Stimulated activated CD8-positive, alpha-beta memory T cell treated with anti-CD3 and anti-CD28 coated beads, Interleukin-15, amount 100 ng/mL, for 24 hours (primary cell): ENCODE measurements at places on chromosomes 12 and 14.

- DNase-seq = no peak
Measured at GRCh38 chr14:92492258-92492657, 21.3 kb upstream of the RIN3 start.

DNA sequence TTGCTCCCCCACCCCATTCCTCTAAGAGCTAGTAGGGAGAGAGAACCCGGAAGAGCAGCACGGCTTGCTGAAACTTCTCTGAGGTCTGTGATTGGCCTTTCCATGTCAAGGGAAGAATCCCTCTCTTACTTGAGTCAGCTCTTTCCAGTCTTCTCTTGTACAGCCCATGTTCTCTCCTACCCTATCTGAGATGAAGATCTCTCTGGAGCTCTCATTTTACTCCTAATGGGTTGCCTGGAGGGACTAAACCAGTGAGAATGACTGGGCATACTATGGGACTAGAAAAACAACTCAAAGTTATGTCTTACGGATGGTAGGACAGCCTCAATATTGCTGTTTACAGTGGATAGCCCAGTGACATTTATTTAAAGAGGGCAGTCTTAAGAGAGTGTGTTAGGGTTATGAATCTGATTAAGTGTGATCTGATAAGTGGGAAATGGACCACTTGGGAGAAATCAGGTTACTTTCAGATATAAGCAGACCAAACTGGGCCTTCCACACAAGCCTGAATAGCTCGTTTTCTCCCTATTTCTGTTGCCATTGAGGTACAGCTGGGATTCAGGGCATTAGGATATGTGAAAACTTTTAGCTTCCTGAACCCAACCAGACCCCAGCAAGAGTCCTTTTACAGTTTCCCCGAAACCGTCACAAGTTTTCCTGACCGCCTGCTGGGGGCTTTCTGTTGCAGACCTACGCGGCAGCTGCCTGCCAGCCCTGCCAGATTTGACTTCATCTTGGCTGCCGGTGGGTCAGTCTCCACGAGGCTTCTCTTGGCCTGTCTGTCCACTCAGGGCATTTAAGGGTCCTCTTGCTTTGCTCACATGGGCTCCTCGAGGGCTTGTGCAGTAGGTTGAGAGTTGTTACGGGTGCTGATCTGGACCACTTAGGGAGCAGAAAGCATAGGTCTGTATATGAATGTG is 16.9 kb downstream of the ETV6 start:
- no peak for DNase-seq

DNA sequence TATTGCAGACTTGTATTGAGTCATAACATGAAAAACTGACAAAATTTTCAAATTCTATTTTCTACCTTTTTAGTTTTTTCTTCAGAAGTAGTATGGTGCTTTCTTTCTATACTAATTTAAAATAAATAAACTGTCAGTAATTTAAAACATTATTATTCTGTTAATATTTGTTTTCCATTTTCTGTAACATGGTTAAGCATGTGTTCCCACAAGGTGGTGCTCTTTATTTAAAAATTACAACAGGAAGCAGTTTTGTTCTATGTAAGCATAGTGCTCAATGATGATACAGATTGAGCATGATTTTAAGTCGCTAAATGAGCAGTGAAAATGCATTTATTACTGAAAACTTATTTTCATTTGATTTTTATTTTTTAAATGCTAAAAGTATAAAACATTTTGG is 114.6 kb downstream of the PPFIA2 start:
- no peak for DNase-seq

GRCh38 chr12:64674367-64674922 is 64.2 kb downstream of the RASSF3 start:
- no peak for DNase-seq

DNA sequence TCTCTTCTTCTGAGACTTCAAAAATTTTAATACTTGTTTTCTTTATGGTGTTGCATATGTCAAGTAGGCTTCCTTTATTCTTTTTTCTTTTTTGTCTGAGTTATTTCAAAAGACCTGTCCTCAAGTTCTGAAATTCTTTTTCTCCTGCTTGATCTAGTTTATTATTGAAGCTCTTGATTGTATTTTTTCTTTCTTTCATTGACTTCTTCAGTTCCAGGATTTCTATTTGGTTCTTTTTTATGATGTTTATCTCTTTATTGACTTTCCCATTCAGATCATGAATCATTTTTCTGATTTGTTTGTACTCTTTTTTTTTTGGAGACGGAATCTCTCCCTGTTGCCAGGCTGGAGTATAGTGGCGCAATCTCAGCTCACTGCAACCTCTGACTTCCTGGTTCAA is 34.1 kb downstream of the IFT43 start:
- DNase-seq = no peak

GRCh38 chr14:36684946-36685345 is 23.3 kb downstream of the PAX9 start:
- DNase-seq = no peak

DNA sequence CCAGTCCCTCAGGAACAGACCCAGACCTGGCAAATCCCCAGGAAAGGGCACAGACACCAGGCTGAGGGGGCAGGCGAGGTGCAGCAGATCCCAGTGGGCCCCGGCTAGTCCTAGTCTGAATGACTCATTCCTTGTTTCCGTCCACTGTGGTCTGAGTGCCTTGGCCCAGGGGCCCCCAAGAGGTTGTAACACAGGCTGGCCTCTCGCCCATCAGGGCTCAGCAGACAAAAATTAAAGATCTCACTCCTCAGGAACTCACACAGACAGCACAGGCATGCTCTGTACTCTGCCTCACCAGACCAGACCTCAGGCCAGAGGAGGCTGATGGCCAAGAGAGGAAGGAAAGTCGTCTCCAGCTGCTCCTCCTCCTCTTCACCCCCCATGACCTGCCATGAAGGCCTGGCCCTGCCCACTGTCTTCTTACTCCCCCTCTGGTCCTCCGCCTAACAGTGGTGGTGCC is 7.7 kb upstream of the LTBP2 start:
- no peak for DNase-seq

DNA sequence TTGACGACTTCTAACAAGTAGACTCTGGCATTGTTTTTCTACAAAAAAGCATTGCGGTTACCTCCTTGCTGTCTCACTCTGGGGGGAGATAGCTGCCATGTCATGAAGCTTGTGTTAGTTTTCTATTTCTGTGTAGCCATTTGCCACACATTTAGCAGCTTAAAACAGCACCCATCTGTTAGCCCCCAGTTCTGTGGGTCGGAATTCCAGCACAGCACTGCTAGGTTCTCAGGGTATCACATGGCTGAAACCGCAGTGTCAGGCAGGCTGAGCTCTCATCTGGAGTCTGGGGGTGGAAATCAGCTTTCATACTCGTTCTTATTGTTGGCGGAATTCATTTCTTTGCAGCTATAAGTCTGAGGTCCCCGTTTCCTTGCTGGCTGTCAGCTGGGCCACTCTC is 19.9 kb upstream of the STXBP6 start:
- DNase-seq = no peak

- no peak for DNase-seq
Measured at GRCh38 chr12:100295764-100296555, 29.0 kb downstream of the SCYL2 start.

DNA sequence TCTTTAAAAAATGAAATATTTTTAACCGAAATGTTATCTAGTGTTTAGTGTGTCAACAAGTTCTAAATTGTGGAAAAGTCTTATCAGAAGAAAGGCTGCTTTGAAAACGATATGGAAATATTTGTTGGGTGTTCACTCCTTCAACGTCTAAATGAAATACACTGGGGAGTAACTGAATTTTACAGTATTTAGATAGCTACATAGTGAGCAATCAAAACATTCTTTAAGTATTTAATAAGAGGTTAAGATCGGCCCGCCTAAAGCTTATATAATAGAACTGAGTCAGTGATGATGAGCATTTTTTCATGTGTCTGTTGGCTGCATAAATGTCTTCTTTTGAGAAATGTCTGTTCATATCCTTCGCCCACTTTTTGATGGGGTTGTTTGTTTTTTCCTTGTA is 228.3 kb downstream of the RAD51B start:
- DNase-seq = no peak

GRCh38 chr12:132456944-132457495 is 32.9 kb upstream of the FBRSL1 start:
- no peak for DNase-seq

DNA sequence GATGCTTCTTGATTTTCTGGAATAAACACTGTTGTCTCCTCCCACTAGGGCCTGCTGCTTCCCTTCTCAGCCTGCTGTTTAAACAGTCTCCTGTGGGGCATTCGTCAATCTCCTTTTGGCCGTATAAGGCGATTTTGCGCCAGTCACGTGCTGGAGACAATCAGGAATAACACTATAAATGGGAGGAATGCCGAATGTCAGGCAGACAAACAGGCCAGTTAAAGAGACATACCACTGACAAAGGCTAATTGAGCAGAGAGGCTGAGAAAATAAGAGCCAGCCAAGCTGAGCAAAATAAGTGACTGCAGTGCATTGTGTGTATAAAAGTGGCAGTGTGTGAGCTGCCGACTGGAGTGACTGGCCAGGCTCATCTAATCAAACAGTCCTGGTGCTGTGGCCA is 23.3 kb downstream of the DMAC2L start:
- no peak for DNase-seq

DNA sequence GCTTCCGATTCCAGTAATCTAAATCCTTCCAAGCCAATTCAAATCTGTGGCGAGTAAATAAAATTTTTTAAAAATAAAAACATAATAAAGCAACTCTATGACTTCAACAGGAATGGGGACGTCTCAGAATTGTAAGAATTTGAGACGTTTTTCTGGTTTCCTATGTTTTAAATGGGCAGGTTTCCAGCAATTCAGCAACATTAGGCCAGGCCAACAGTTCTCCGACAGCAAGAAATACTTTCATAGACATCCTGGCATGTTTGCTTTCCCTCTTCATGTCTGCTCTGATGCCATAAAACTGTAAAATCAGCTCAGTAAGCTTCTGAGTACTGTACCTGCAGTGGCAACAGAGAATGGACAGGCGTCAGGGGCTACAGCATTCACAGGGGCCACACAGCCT is 35.8 kb upstream of the DICER1 start:
- no peak for DNase-seq

GRCh38 chr12:61137677-61138414 is 1122.4 kb upstream of the USP15 start:
- DNase-seq = no peak

DNA sequence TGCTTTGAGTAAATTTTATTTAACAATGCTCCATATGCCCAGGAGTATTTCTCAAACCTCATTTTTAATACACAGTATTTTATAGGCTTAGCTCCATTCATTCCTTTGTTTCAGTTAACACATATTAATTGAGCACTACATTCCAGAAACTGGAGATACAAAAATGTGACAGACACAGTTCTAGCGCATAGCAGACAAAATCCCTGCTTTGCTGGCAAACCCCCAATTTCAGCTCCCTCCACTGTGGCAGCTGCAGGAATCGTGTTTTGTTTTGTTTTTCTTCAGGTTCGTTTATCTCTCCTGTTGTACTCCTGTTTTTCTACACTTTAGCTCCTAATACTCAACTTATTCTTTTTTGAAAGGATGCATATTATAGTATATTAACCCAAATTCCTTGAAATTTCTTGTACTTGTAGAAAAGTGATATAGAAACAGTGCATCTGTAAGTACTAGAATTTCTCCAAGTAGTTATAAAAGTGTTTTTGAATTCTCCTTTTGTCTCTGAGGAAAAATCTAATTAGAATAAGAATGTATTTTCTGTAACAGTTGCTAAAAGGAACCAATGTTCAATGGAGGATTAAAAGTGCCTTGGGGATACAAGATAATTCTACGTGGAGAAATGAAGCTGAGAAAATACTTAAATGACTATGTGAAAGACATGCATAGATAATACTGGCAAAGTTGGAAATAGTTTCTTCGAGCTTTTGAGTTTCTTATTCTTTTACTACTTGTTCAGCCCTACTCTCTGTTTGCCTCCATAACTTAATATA is 6.4 kb upstream of the RAB21 start:
- no peak for DNase-seq

- DNase-seq = no peak
Measured at GRCh38 chr14:81855007-81855406, 321.4 kb upstream of the SEL1L start.

DNA sequence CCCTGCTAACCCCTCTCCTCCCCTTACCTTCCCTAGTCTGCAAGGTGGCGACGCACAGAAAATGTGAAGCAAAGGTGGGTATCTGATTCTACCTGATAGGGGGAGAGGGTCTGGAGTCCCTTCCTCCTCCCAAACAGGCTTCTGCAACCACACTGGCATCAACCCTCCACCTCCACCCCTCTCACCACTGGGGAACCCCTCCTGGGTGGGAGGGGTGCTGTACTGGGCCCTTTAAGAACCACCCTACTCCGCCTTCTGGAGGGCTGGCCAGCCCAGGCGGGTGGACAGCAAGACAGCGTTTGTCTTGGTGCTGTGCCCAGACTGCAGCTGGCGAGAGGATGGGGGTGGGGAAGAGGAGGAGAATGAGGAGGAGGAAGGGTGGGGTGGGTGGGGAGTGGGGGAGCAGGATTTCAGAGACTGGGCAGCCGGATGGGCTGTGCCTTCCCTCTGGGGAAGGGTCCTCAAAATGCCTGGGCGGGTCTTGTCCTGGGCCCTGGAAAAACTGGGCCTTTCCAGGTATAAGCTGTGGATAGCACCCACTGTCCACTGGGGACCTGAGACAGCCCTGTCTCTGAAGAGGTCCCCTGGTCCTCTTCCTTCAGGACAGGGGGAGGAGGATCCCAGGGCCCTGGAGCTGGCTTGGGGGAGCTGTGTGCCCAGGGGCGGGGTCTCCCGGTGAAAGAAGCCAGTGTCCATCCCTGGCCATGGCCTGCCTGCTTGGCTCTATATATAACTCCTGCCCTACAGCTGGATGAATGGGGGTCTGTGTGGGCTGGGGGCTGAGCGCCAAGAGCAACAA is 2.8 kb downstream of the TNS2 start:
- DNase-seq = no peak

- no peak for DNase-seq
Measured at GRCh38 chr14:92236243-92236900, 86.6 kb upstream of the SLC24A4 start.

DNA sequence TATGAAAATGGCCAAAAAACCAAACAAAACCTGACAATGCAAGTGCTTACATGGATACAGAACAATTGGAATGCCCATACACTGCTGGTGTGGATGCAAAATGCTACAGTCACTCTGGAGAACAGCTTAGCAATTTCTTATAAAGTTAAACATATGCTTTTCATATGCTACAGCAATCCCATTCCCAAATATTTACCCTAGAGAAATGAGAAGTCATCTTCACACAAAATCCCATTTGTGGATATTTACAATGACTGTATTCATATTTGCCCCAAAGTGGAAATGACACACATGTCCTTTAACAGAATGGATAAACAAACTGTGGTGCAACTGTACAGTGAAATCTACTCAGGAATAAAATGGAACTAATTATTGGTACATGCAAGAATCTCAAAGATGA is 20.4 kb downstream of the SAV1 start:
- DNase-seq = no peak
